Left renal pelvis (tissue), 4 donors: ENCODE measurements at places on chromosomes 5 and 9. TPM values are rescaled to one million over a fixed set of nuclear protein-coding genes. Genes with fewer than 3 reads are reported as not detected.

- no peak for DNase-seq
Measured at GRCh38 chr5:106964132-106964531, 706.6 kb downstream of the EFNA5 start.

GRCh38 chr9:120689860-120690259 is 24.4 kb downstream of the MEGF9 start:
- DNase-seq = no peak

DNA sequence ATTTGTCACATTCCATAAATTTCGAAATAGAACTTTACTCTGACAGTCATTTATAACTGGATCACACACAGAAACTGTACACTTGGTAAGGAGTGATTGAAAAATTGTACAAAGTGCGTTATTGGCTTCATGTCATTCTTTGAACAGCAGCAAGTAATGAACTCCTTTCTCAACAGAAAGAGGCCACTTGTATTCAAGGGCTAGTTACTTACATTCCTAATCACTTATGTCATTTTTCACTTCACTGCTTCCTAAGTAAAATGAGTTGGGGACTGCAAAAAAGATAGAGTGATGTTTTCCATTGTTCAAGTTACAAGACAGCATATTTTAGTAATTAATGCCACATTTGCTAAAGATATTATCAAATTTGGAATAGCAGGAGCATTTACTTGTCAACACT is 893.2 kb downstream of the DTWD2 start:
- no peak for DNase-seq

DNA sequence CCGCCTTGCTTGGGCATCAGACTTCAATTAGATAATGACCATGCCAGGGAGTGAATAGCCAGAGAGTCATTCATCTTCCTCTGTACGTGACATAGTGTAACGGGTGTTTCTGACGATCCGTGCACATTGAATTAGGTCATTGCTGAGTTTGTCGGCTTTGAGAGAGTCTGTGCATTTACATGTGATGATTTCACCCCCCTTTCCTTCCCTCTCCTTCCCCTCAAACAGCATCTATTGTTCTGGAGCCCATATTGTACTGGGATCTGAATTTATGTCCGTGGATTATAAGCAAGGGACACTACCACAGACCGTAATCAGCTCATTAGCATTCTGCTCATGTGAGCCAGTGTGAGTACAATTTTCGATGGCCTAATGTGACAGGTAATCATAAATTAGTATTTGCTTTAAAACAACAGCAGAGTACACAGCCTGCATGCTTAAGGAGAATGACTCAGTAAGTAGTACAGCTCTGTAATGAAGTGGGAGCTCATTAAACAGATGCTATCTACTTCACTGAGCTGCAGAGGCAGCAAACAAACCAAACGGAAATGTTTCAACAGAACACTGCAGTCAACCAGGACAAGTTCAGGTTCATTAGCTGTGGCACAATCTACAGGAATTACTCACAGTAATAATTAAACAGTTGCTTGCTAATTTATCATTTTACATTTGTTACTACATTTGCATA is 302.1 kb downstream of the CSNK1G3 start:
- DNase-seq = no peak

Gene LCN15
- polyA plus RNA-seq = 0.07 TPM

DNA sequence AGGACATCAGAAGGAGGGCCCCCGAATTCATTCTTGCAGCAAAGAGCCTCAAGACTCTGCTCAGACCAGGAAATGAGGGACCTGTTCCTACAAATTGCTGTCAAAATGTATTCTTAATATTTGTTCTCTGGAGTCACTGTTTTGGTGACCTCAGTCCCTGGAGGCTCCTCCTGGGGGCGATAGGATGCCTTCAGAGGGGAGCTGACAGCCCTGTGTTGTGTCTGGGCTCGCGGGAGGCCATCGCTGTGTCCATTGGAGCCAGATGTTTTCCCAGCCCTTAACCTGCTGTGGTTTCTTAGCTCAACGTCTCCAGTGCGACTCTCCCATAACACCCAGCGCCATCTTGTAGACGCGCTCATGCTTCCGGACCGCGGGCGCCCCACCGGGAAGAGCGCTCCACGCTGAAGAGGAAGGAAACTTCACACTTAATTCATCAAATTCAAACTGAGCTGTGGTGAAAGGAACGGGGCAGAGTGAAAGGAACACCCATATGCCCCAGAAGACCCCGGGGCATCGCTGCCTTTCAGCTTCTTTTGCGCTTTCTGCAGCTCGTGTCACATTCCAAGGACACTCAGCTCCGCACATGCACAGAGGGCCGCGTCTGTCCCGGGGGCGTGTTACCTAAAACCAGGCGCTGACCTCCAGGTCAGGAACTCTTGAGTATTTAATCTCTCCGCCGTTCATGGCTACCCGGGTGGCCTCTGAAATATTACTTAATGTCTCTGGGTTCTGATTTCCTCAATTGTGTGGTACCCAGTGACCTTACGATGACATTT is 112.3 kb upstream of the GDNF start:
- DNase-seq = no peak

DNA sequence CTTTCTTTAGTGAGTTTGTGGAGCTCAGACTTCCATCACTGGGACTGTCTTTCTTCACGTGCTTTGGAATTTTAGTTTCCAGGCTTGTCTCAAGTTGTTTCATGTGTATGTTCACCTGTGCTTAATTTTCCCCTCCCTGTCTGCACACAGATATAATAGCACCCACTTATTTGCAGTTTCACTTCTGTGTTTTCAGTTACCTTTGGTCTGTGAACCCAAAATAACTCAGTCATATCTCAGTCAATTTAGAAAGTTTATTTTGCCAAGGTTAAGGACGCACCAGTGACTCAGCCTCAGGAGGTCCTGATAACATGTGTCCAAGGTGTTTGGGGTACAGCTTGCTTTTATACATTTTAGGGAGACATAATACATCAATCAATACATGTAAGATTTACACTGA is 330.4 kb downstream of the ICE1 start:
- DNase-seq = no peak

DNA sequence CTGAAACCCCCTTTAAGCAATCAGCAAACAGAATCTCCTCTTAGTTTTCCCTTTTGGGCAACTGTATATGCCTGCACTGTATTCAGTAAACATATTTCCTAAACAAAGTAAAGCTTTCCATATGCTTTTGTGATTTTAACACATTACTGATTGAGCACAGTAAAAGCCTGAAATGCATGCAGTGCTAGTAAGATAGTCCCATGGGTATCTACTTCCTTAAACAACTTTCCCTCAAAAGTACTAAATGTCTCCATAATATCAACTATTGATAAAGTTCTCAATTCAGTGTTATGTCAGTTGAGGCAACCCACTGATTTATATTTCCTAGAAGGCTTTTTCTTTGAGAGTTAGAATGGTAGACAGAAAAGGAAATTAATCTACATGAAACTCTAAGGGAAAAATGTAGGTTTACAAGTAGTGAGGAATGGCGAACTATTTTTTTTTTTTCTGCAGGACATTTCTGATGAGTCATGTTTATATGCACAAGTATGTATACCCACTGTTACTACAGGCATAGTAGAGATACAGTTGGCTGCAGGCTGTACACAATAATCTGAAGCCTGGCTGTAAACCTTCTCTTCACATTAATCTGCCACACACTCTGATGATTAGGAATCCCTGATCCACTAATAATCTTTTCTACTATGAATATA is 31.2 kb upstream of the CEP120 start:
- no peak for DNase-seq

Gene CDX1
- 0.10 TPM for polyA plus RNA-seq

DNA sequence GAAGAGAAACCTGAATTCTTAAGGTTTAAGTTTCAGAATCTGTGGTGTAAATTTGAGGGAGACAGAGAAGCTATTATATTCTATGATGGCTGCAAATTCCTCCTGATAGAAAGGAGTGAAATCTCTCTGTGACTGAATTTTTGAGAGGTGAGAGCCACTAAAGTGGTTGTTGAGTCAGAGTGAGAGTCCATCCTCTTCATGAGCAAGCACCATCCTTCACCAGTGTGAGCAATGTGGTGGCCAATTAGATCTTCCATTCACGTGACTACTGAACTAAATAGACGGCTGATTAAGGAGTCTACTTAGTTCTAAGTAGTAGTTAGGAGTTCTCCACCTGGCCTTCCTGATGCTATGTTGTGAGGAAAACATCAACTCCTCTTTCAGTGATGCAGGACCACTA is 147.8 kb upstream of the CCNH start:
- no peak for DNase-seq

Gene CD274
- 0.67 TPM for polyA plus RNA-seq

Gene DIRAS2
- polyA plus RNA-seq = 6.2 TPM

- DNase-seq = no peak
Measured at GRCh38 chr9:12613071-12613470, 80.1 kb upstream of the TYRP1 start.

DNA sequence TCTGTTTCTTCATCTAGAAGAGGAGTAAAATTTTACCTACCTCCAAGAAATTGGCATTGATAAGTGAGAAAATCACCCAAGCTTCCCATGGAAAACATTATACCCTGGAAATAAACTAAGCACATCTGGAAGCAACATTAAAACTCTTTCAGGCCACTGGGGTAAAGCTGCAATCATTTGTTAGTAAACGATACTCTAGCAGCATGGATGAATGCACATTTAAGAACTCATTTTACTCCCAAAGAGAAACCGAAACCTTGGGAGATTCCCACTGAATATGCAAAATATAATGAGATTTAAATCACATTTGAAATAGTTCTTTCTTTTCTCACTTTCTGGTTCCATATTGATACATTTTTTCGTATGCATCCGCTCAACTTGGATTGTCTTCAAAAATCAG is 467.5 kb downstream of the EFNA5 start:
- DNase-seq = no peak

GRCh38 chr5:14165375-14166106 is 22.4 kb downstream of the TRIO start:
- DNase-seq = no peak
